ENCODE measurements at places on chromosomes 4 and X. TPM values are rescaled to one million over a fixed set of nuclear protein-coding genes. Genes with fewer than 3 reads are reported as not detected.

Gene USP26
- not detected for polyA plus RNA-seq

Gene FHIP1A
- polyA plus RNA-seq: 6.1 TPM

Gene TMSB15C
- polyA plus RNA-seq: 7.9 TPM

GRCh38 chr4:40325406-40326019 is 9.6 kb upstream of the CHRNA9 start:
- no peak for DNase-seq

GRCh38 chr4:95546866-95547714 is 1.7 kb downstream of the UNC5C start:
- no peak for DNase-seq

DNA sequence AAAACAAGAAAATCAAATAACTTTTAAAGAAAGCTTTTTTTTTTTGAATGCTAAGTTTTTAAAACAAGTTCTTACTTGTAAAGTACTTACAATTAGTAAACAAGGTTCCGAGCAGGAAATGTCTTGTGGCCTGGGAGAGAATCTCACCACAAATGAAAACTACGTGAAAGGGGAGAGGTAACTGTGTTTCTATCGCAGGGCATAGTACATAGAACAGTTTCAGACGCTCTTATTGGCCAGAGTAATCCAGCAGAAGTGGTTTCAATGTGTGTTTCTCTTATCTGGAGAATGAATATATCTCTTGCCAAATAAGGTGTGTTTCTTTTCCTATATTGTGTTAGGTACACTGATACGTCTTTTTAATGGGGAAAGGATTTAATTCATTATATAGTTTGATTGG is at the start of gene PLAC8:
Gene PLAC8, minus strand, starts transcription at position 154 of the 400 bp plus-strand sequence. CDS start 6,808 bp downstream, outside the sequence.
- no peak for DNase-seq

DNA sequence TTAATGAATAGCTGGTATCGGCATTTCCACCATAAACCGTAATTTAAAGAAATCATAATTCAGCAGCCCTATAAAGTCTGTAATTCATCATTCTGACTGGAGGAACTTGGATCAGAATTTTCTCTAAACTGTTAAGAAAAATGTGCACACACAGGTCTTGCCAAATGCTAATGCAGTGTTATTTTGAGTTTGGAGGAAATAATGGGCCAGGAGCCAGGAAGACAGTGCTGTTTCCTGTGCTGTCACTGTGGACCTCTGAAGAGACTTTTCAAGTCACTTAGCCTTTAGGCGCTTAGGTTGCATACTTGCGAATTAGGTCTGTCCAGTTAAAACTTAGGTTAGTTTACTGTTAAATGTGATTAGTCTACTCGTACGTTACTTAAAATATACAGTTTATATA is 137.5 kb upstream of the ANXA3 start:
- DNase-seq: no peak

- DNase-seq: no peak
These were observed 24.4 kb downstream of the TSPAN5 start for GRCh38 chr4:98634061-98634460.

DNA sequence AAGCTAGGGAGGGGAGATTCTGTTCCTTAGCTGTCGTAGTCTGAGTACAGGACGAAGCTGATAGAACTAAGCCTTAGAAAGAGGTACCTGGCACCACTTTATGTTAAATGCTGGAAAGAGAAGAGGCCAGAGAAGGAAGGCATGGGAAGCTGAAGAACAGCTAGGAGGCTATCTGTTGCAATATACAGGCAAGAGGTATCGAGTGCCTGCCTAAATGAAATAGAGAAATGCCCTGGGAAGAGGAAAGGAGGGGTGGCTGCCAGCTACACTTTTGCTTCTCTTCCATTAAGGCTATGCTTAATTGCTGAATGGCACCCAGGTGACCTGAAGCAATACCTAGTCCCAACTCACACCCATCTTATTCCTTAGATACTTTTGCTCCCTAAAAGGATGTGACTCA is 380.4 kb upstream of the FGF13 start:
- no peak for DNase-seq

GRCh38 chr4:108473163-108473720 is 147.1 kb upstream of the RPL34 start:
- DNase-seq: no peak

DNA sequence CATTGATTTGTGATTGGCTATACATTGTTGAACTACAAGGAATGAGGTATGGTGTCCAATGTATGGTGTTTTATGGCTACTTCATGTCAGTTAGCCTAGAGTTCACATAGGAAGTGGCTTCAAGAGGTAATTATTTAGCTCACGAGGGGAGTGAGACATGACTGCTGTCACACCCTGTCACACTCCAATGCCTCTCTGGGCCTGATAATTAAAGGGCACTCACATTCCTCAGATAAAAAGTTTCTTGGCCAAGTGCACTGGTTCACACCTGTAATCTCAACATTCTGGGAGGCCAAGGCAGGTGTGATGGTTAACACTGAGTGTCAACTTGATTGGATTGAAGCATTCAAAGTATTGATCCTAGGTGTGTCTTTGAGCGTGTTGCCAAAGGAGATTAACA is 65.0 kb upstream of the DDX60 start:
- DNase-seq: no peak

All from left renal cortex interstitium (tissue), 4 donors.